Calu3 (cell line): ENCODE measurements at places on chromosomes 1 and 21. TPM values are rescaled to one million over a fixed set of nuclear protein-coding genes. Genes with fewer than 3 reads are reported as not detected.

SGIP1 gene
- total RNA-seq, result not detected in 2 replicates

LRRC8C gene
- 2.7 and 3.5 TPM in 2 replicates for total RNA-seq

EPHX1 gene
- 32.5 and 46.6 TPM in 2 replicates for total RNA-seq

SH2D2A gene
- total RNA-seq, result 2.9 and 3.1 TPM in 2 replicates

FMO4 gene
- 2.5 and 3.4 TPM in 2 replicates for total RNA-seq

NBPF26 gene
- 16.4 and 17.3 TPM in 2 replicates for total RNA-seq

FASLG gene
- not detected in 2 replicates for total RNA-seq

RCSD1 gene
- total RNA-seq, result not detected in 2 replicates

UBE2U gene
- total RNA-seq, result not detected in 2 replicates

GRCh38 chr1:228989176-228989575 is 253.9 kb downstream of the RHOU start:
- DNase-seq, result no peak

- no peak for DNase-seq
These were observed 37.1 kb downstream of the EIF4G3 start for GRCh38 chr1:21139601-21140000.

GRCh38 chr1:41925712-41926111 is 7.0 kb upstream of the HIVEP3 start:
- no peak for DNase-seq

DNA sequence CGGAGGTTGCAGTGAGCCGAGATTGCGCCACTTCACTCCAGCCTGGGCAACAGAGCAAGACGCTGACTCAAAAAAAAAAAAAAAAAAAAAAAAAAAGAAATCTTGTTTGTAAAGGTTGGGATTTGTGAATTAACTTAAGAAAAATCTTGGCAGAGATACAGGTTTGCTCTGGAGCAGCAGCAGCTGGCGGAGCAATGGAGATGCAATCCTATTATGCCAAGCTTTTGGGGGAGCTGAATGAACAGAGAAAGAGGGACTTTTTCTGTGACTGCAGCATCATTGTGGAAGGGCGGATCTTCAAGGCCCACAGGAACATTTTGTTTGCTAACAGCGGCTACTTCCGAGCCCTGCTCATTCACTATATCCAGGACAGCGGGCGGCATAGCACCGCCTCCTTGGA is 5.6 kb downstream of the ZBTB8B start:
- no peak for DNase-seq

- no peak for DNase-seq
These were observed 27.6 kb downstream of the RRP1B start for GRCh38 chr21:43686811-43687565.

- no peak for DNase-seq
These were observed 14.0 kb upstream of the PABPC4 start for GRCh38 chr1:39590546-39590945.

DNA sequence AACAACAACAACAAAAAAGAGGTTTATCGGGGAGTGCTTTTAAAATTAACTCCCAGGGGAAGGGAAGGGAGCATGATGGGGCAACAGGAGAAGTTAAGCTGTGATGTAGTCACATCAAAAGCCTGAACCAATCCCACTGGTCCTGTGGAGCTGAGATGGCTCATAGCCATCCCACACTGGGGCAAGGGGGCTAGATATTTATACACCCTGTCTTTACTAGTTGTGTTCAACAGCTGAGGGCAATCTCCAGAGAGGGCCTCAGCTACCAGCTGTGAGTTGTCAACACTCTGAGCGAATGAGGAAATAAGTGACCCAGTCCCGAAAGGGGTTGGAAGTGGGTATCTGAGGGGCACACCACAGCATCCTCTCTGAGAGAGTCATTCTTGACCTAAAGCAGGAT is 31.0 kb upstream of the CREG1 start:
- no peak for DNase-seq

DNA sequence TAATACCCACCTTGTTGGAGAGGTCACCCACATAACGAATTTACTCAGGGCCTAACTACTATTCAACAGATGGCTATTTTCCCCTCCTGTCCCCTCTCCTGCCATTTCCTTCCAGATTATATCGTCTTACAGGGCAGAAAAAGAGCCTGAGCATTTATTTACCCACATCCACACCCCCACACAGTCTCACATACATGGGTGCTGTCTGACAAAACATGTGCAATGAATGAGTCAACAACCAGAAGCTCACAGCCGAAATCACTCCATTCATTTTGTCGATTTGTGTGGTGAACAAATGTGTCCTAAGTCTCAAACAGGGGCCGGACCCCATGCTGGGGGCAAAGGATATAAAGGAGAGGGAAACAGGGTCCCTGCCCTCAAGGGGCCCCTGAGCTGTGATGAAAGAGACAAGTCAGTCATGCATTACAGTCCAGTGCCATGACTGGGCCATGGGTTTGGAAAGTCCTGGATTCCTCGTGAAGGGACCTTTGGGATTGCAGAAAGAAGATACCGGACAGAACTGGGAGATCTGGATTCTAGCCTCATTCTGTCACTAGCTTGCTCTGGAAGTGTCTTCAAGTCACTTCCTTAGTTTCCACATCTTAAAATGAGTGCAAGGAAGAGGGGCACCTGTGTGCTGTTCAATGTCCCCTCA is 16.4 kb upstream of the ZNF683 start:
- no peak for DNase-seq

DNA sequence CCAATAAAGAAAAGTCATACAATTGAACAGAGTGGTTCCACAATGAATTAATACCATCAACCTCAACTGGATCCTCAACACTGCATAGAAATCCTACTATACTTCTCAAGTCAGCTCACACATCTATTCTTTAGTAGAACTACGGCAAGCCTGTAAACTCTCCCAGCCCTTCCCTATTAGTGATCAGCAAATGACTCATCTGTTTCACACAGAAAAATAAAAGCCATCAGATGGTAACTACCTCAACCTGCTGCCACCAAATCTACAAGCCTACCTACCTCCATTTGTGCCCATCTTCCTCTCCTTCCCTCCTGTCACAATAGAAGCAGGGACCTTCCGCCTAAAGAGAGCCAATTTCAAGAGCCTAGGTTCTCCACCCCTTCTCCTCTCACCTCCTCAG is 63.6 kb downstream of the DMAP1 start:
- DNase-seq, result no peak

DNA sequence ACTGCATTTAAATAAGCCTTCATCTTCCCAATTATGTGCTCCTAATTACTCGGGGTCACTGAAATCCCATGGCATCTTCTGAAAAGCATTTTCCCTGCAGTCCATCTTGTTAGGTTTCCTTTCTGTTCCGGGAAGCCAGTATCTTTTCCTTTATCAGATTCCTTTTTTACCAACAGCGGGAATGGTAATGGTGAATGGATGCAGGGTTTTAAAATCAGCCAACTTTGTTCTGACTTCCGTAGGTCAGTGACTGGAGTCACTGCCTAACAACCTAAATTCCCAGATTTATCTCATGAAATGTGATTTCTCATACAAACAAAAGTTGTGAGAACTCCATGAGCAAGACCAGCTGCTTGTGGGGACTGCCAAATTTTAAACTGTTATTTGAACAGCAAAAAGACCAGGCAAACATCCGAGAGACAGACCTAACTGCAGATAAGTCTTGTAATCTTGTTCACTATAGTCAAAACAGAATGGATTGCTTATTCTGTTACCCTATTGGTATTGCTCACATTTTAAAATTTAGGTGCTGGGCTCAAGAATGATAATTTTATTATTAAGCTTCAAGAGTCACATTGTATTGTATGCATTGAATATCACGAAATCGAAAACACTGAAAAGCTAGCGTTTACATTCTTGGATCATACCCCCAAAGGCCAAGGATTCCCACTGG is 1.2 kb upstream of the RWDD3 start:
- DNase-seq, result no peak

DNA sequence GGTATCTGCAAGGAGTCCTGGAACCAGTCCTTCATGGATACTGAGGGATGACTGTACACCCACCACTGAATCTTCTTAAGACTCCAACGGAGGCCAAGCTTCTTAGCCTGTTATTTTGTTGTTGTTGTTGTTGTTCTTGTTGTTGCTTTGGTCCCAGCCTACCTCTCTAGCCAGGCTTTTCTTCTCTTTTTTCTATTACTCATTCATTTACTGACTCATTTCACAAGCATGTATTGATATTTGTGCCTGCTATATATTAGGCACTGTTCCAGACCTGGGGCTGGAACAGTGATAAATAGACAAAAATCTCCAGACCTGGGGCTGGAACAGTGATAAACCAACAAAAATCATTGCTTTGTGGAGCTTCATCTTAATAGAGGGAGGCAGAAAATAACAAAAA is 20.4 kb downstream of the CENPF start:
- DNase-seq, result no peak

GRCh38 chr1:32797456-32797855 is 19.7 kb downstream of the YARS1 start:
- no peak for DNase-seq

- no peak for DNase-seq
These were observed 45.9 kb upstream of the NRDC start for GRCh38 chr1:51924455-51924854.
